ENCODE measurements at places on chromosomes 3 and 15.

DNA sequence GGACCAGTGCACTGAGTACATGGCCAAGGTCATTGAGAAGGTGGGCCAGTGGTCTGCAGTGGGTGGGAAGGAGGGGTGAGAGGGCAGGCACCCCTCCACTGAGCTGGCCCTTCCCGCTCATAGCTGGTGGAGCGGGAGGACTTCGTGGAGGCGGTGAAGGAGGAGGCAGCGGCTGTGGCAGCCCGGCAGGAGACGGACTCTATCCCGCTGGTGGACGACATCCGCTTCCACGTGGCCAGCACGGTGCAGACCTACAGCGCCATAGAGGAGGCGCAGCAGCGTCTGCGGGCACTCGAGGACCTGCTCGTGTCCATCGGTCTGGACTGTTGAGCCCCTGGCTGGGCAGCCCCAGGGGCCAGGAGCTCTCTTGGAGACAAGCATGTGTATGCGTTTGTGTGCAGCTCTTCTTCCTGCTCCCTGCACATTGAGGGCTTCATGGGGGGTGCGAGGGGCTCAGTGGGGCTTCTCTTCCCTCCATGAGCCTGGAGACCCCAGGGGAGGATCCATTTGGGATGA, 7.5 kb downstream of the ABTB1 start:
- no peak overlapping the region for H3K27ac ChIP-seq
- DNase-seq, result peak; percentile 55
- H3K4me3 ChIP-seq, result no peak overlapping the region
- peaks cover 12% of the 10 kb centered on the region for H3K4me1 ChIP-seq
- H3K36me3 ChIP-seq, result no peaks in the 10 kb centered on the region
- no peaks in the 10 kb centered on the region for H3K27me3 ChIP-seq

GRCh38 chr3:141610939-141611338, 124.1 kb downstream of the RASA2 start:
- H3K27me3 ChIP-seq, result no peaks in the 10 kb centered on the region
- no peak overlapping the region for H3K27ac ChIP-seq
- H3K4me1 ChIP-seq, result no peaks in the 10 kb centered on the region
- DNase-seq, result no peak
- H3K4me3 ChIP-seq, result no peak overlapping the region

DNA sequence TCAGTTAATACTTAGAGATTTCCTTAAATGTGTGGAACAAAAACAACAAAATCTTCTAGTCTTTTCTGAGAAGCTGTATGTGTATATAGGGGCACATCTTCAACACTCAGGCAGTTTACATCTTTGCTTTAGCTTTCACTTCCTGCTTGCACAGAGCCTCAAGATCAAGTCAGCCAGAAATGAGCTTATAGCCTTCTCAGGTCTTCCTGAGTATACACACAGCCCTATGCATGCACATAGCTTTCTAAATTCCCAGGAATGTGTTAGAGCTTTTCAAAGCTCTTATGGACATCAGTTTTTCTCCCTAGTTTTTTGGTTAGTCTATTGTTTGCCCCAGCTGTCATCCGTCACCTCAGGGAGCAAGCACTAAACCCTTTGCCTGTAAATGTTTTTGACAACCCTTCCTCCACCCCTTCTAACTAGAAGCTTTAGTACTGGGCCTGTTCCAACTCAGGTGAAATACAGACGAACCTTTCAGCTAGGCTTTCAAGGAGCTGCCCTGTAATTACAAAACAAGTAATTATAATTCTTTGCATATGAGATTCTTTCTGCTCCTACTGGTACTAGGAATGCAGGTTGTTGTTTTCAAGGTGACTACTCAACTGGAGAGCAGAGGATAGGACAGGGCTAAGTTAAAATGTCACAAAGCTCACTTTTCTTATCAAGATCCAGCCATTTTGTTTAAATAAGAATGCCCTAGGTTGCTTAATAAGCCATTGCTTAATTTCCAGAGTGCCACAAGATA, 22.6 kb upstream of the MTMR10 start:
- no peak overlapping the region for H3K27ac ChIP-seq
- no peaks in the 10 kb centered on the region for H3K4me1 ChIP-seq
- no peaks in the 10 kb centered on the region for H3K27me3 ChIP-seq
- no peak for DNase-seq
- H3K4me3 ChIP-seq, result no peak overlapping the region
- no peaks in the 10 kb centered on the region for H3K36me3 ChIP-seq

- no peak within 1 kb of the TSS for H3K4me3 ChIP-seq
- H3K27me3 ChIP-seq, result no peaks in the 10 kb centered on the region
- peak within 1 kb of the TSS; percentile 13 for H3K27ac ChIP-seq
- no peak for DNase-seq
These were observed at the start of gene TM4SF18 for GRCh38 chr3:149333176-149333859. Gene TM4SF18, minus strand, starts transcription at chr3:149333636. Its CDS starts 254 bp downstream, at chr3:149333382.

- H3K4me1 ChIP-seq, result no peaks in the 10 kb centered on the region
- H3K36me3 ChIP-seq, result no peaks in the 10 kb centered on the region
- H3K4me3 ChIP-seq, result no peak overlapping the region
- no peaks in the 10 kb centered on the region for H3K27me3 ChIP-seq
- DNase-seq, result no peak
These were observed 20.3 kb upstream of the HDAC11 start for GRCh38 chr3:13459605-13460340.

- no peaks in the 10 kb centered on the region for H3K36me3 ChIP-seq
- H3K4me3 ChIP-seq, result no peak overlapping the region
- DNase-seq, result no peak
These were observed 43.4 kb downstream of the PPP2R3A start for GRCh38 chr3:136008732-136009470.

Data from vagina (tissue), 2 donors.